ENCODE measurements at places on chromosomes 6 and 20. TPM values are rescaled to one million over a fixed set of nuclear protein-coding genes. Genes with fewer than 3 reads are reported as not detected.

DNA sequence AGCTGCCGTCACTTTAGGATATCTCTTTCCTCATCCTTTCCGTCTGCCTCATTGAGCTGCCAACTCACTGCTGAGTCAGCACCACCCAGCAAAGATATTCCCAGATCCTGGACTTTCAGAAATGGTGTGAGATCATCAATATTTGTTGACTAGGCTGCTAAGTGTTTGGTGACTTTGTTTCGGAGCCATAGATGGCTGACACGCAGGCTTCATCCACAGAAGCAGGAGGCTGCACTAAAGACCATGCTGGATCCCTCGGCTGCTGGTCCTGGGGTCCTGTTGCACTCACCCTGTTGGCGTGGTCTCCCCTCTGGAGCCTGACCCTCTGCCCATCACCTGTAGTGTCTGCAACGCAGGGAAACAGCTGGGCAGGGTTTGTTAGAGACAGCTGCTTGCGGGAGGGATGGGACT is 96.5 kb downstream of the ERMARD start:
- H3K27ac ChIP-seq = no peak overlapping the region
- DNase-seq = no peak
- H3K27me3 ChIP-seq = peaks cover 3% of the 10 kb centered on the region
- no peaks in the 10 kb centered on the region for H3K36me3 ChIP-seq
- H3K4me3 ChIP-seq = no peak overlapping the region
- no peaks in the 10 kb centered on the region for H3K4me1 ChIP-seq

DNA sequence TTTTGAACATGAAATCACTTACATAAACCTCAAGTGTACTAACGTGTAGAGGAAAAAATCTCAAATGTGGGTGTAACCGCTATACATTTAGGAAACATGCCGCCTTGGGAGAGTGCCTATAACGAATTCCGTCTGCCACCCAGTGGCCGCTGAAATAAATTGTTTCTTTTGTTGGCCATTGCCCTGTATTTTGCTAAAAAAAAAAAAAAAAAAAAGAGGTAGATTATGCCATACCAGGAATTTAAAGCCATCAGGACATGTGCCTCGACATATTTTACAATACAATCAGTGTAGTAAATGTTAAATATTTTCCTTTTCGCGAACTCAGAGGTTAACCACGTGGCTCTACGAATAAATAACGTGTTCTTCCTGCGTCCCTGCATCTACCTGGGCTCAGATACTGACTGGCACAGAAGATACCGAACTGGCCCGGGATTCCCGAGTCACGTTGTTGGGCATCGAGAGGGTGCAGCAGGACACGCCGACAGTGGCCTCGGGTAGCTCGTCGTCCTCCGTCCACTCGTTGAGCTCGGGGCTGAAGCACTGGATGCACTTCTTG is 14.3 kb downstream of the KLHL31 start:
- H3K4me3 ChIP-seq = peak overlapping the region; percentile 78
- H3K36me3 ChIP-seq = no peaks in the 10 kb centered on the region
- H3K27me3 ChIP-seq = peaks cover 10% of the 10 kb centered on the region
- peak; percentile 78 for DNase-seq
- H3K27ac ChIP-seq = peak overlapping the region; percentile 27
- H3K4me1 ChIP-seq = peaks cover 1% of the 10 kb centered on the region

DNA sequence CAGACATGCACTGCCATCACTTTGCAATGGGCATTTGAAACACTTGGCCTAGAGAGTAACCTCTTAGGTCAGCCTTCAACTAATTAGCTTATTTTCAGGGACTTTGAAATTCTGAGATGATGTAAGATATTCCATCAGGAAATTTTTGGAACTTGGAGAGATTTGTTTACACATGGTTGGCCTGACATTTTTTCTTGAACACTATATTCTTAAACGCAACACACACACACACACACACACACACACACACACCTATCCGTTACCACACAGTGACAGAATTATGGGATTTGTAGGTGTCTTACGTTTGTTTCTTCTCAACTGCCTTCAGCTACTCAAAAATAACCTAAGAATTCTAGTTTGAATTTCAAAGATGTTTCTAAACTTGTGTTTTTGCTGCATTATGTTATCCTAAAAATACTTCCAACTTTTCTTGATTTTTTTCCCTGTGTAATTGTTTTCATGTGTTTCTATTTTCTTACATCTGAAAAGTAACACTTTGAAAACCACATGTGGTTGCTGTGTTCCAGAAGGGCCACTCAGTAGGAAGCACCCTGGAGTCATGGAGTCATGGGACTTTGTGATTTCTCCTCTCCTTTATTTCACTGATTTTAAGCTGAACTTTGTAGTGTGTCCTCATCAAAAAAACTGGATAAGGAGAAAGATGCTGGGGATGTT is 31.9 kb downstream of the MARCKS start:
- no peaks in the 10 kb centered on the region for H3K27me3 ChIP-seq
- no peak for DNase-seq
- H3K4me3 ChIP-seq = no peak overlapping the region

DNA sequence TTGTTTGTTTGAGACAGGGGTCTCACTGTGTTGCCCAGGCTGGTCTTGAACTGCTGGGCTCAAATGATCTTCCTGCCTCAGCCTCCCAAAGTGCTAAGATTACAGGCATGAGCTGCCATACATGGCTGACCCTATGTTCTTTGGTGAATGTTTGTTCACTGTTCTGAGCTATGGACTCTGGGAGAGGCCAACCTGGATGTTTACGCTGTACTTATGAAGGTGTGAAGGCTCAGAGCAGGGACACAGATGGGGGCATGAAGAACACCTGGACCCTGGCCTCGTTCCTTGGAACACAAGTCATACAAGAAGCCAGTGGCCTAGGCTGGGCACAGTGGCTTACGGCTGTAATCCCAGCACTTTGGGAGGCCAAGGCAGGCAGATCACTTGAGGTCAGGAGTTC is 21.1 kb upstream of the CD24 start:
- H3K27me3 ChIP-seq = no peaks in the 10 kb centered on the region
- H3K4me1 ChIP-seq = no peaks in the 10 kb centered on the region
- H3K27ac ChIP-seq = no peak overlapping the region
- DNase-seq = no peak

- H3K27me3 ChIP-seq = no peaks in the 10 kb centered on the region
- peak overlapping the region; percentile 15 for H3K27ac ChIP-seq
- H3K36me3 ChIP-seq = no peaks in the 10 kb centered on the region
- H3K4me3 ChIP-seq = no peak overlapping the region
Observed at GRCh38 chr6:131107151-131107550, 28.1 kb upstream of the AKAP7 start.

- H3K4me1 ChIP-seq = peaks cover 32% of the 10 kb centered on the region
- peak overlapping the region; percentile 99 for H3K27ac ChIP-seq
- no peaks in the 10 kb centered on the region for H3K36me3 ChIP-seq
Observed at GRCh38 chr6:169072127-169073042, 181.3 kb downstream of the THBS2 start.

Gene SAMD3
- 3.1 TPM for total RNA-seq

- DNase-seq = no peak
- H3K4me1 ChIP-seq = no peaks in the 10 kb centered on the region
- H3K36me3 ChIP-seq = no peaks in the 10 kb centered on the region
- no peak overlapping the region for H3K27ac ChIP-seq
- H3K4me3 ChIP-seq = no peak overlapping the region
Observed at GRCh38 chr20:22374678-22375590, 209.4 kb downstream of the FOXA2 start.

DNA sequence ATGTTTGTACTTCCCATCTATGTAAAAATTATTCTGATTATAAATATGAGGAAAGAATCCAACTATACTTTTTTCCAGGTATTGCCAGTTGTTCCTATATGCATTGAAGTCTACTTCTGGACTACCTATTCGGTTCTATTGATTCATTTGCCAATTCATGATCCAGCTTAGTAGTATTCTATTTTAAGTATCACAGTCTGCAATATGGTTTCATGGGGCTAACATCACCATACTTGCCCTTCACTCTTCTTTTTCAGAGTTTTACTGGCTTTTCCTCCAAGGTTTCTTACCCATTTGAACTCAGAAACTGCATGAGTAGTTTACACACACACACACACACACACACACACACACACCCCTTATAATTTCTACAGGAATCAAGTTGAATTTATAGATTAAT is 34.5 kb downstream of the NUDT3 start:
- H3K27me3 ChIP-seq = no peaks in the 10 kb centered on the region
- H3K27ac ChIP-seq = no peak overlapping the region

Gene LEMD2
- 26.5 TPM for total RNA-seq

- no peak overlapping the region for H3K4me3 ChIP-seq
- H3K27ac ChIP-seq = no peak overlapping the region
- peaks cover 9% of the 10 kb centered on the region for H3K4me1 ChIP-seq
- H3K27me3 ChIP-seq = no peaks in the 10 kb centered on the region
- no peak for DNase-seq
Observed at GRCh38 chr6:2149361-2150006, 95.9 kb downstream of the GMDS start.

- H3K4me3 ChIP-seq = no peak overlapping the region
- DNase-seq = no peak
- no peak overlapping the region for H3K27ac ChIP-seq
- no peaks in the 10 kb centered on the region for H3K4me1 ChIP-seq
Observed at GRCh38 chr20:59836767-59837166, 96.7 kb downstream of the SYCP2 start.

All from IMR-90 (cell line).